ENCODE measurements at places on chromosomes 2 and 18. TPM values are rescaled to one million over a fixed set of nuclear protein-coding genes. Genes with fewer than 3 reads are reported as not detected.

- H3K4me3 ChIP-seq, result no peak overlapping the region
- peaks cover 6% of the 10 kb centered on the region for H3K4me1 ChIP-seq
- H3K27ac ChIP-seq, result no peak overlapping the region
- H3K27me3 ChIP-seq, result no peaks in the 10 kb centered on the region
Measured at GRCh38 chr2:58215429-58215828, 25.7 kb downstream of the FANCL start.

Gene NR4A2
- 4.0 TPM for total RNA-seq

Gene IL36G
- not detected for total RNA-seq

DNA sequence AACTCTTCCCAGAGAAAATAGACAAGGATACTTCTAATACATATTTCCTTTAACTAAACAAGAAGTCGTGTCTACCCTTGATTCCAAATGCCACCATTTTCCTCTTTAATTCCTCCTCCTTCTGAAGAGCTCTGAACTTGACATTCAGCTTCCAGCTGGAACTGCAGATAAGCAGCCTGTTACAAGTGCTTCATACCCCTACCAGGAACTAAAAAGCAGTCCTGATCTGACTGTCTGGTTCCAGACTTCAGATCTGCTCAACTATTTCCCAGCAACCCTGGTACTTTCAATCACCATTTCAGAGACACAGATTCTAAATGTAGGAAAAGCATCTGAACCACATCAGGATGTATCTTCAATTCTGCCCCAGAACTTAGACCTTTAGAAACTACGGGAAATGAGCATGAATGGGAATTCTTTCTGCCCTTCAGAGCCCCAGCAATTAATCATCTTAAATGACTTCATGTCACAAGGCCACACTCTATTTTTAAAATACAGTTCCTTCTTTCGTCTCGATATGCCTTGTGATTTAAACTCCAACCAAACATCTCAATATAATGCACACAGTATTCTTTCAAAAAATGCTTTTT lies 159.5 kb downstream of the L3MBTL4 start:
- H3K4me3 ChIP-seq, result no peak overlapping the region
- no peaks in the 10 kb centered on the region for H3K27me3 ChIP-seq
- H3K4me1 ChIP-seq, result peaks cover 15% of the 10 kb centered on the region
- no peak for DNase-seq

- H3K36me3 ChIP-seq, result no peaks in the 10 kb centered on the region
- DNase-seq, result no peak
- no peaks in the 10 kb centered on the region for H3K27me3 ChIP-seq
- H3K4me1 ChIP-seq, result no peaks in the 10 kb centered on the region
- no peak overlapping the region for H3K4me3 ChIP-seq
- no peak overlapping the region for H3K27ac ChIP-seq
Measured at GRCh38 chr18:50671376-50671775, 111.5 kb downstream of the MAPK4 start.

GRCh38 chr2:55898386-55899040 lies 25.1 kb downstream of the EFEMP1 start:
- no peak for DNase-seq
- no peaks in the 10 kb centered on the region for H3K4me1 ChIP-seq
- no peak overlapping the region for H3K27ac ChIP-seq
- H3K4me3 ChIP-seq, result no peak overlapping the region

Gene C2orf80
- total RNA-seq, result not detected

Gene DNER
- 1.2 TPM for total RNA-seq

DNA sequence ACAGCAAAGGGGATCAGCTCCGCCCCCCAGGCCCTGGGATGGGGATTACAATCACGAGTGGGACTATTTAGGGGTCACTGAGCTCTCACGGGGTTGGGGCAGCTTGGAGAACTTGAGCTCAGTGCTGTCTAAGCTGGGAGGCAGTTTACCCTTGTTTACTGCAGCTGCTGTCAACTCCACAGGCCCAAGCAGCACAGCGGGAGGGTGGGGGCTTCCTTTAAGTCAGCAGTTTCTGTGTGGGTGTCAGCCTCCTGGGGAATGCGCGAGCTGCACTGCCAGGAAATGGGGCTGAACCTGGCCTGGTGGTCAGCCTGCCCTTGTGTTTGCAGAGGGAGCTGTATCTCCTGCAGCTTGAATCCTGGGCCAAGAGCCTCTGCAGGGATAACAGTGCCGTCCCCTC lies 29.8 kb downstream of the TOGARAM2 start:
- H3K4me3 ChIP-seq, result no peak overlapping the region
- H3K4me1 ChIP-seq, result peaks cover 41% of the 10 kb centered on the region
- peak overlapping the region; percentile 76 for H3K27ac ChIP-seq
- no peaks in the 10 kb centered on the region for H3K27me3 ChIP-seq
- DNase-seq, result no peak

Gene DHRS9
- 6.1 TPM for total RNA-seq

DNA sequence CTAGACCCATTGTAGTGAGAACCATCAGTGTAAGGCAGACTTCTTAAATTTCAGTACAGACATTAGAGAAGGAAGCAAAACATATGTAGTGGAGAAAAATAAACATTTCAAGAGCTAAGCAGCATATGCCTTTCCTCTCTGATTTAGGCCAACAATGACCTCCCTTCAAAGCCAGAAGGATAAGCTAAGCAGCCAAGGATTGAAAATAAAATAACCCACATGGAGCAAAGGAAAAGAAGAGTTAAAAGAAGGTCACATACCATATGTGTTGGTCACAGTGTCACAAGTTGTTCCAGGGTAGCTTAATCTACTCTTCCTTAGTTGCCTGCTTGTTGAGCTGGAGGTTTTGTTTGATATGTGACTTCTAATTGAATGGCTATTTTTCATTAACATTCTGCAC lies 15.6 kb upstream of the LAMA1 start:
- no peak overlapping the region for H3K27ac ChIP-seq
- no peaks in the 10 kb centered on the region for H3K36me3 ChIP-seq
- H3K4me1 ChIP-seq, result no peaks in the 10 kb centered on the region
- no peaks in the 10 kb centered on the region for H3K27me3 ChIP-seq
- DNase-seq, result no peak
- no peak overlapping the region for H3K4me3 ChIP-seq

- H3K27ac ChIP-seq, result no peak overlapping the region
- no peaks in the 10 kb centered on the region for H3K4me1 ChIP-seq
- no peak for DNase-seq
- no peaks in the 10 kb centered on the region for H3K27me3 ChIP-seq
- peak overlapping the region; percentile 10 for H3K4me3 ChIP-seq
- H3K36me3 ChIP-seq, result no peaks in the 10 kb centered on the region
Measured at GRCh38 chr18:75167759-75168618, 41.0 kb downstream of the PTGR3 start.

GRCh38 chr2:232545511-232546375 lies 4.6 kb downstream of the TIGD1 start:
- no peak overlapping the region for H3K27ac ChIP-seq
- H3K4me3 ChIP-seq, result no peak overlapping the region
- H3K27me3 ChIP-seq, result no peaks in the 10 kb centered on the region
- peak; percentile 60 for DNase-seq
- H3K36me3 ChIP-seq, result no peaks in the 10 kb centered on the region

DNA sequence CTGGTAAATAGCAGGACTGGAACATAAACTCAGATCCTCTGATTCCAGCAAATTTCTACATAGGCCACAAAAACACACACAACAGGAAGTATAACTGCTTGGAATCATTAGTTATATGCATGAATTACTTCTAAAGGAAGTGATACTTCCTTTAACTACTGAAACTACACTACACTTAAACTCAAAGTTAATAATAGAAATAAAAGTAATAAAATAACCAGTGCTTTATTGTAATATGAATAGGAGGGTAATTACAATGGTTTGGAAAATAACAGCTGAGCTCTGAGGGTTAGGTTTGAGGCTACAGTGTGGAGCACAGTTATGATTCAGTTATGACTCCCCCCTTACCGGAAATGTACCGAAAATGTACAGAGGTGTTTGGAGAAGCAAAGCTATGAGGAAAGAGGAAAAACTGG lies 18.5 kb upstream of the POLI start:
- no peaks in the 10 kb centered on the region for H3K27me3 ChIP-seq
- peaks cover 13% of the 10 kb centered on the region for H3K4me1 ChIP-seq
- no peak overlapping the region for H3K27ac ChIP-seq
- H3K36me3 ChIP-seq, result no peaks in the 10 kb centered on the region
- no peak overlapping the region for H3K4me3 ChIP-seq

DNA sequence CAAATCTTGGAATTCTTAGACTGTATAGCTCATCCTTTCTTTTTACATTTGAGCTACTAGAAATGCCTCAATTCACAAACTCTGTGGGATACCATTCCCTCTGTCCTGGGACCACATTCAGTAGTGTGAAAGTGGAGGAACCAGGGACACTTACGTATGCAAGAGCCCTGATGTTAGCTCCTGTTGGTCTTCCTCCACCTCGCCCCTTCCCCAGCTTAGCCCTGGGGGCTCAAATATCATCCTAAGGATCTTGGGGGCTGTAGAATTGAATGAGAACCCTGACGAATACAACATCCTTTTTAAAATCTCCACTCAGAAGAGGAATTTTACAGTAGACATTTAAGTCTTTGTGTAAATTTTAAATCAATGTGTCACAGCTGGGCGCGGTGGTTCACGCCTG lies 65.2 kb upstream of the RAPH1 start:
- no peaks in the 10 kb centered on the region for H3K27me3 ChIP-seq
- no peaks in the 10 kb centered on the region for H3K36me3 ChIP-seq
- no peak overlapping the region for H3K4me3 ChIP-seq
- H3K27ac ChIP-seq, result no peak overlapping the region
- H3K4me1 ChIP-seq, result peaks cover 5% of the 10 kb centered on the region

- H3K4me1 ChIP-seq, result no peaks in the 10 kb centered on the region
- no peak overlapping the region for H3K4me3 ChIP-seq
- H3K27ac ChIP-seq, result no peak overlapping the region
- no peak for DNase-seq
- H3K36me3 ChIP-seq, result no peaks in the 10 kb centered on the region
Measured at GRCh38 chr2:100283724-100284501, 38.4 kb downstream of the LONRF2 start.

DNA sequence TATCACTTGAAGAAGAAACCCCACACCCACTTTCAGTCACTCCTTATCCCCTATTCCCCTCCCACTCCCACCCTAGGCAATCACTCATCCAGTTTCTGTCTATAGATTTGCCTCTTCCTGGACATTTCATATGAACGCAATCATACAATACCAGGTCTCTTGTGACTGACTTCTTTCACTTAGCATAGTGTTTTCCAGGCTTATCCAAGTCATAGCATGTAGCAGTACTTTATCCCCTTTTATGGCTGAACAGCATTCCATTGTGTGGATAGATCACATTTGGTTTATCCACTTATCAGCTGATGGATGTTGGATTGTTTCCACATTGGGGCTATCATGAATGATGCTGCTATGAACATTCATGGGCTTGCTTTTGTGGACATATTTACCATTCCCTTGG lies 6.6 kb downstream of the CFAP221 start:
- H3K4me1 ChIP-seq, result peaks cover 15% of the 10 kb centered on the region
- H3K36me3 ChIP-seq, result no peaks in the 10 kb centered on the region
- H3K27ac ChIP-seq, result no peak overlapping the region

GRCh38 chr2:207483477-207483876 lies 46.3 kb upstream of the CREB1 start:
- DNase-seq, result no peak
- H3K36me3 ChIP-seq, result no peaks in the 10 kb centered on the region
- no peak overlapping the region for H3K27ac ChIP-seq
- H3K27me3 ChIP-seq, result no peaks in the 10 kb centered on the region
- H3K4me3 ChIP-seq, result no peak overlapping the region

DNA sequence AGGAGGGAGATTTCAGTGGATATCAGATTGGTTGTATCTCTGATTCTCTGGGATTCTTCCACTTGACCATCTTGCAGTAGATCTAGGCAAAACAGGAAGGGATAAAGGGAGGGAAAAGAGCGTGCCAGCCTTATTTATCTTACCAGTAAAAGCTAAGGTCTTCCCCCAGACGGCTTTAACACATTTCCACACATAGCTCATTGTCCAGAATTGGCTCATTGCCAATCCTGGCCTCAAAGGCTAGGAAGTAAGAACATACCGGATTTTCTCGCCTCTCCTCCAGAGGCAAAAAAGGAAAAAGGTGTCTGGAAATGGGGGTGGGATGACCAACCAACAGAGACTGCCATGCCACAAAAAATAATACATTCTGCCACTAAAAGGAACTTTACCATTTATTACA lies 411.6 kb upstream of the NRP2 start:
- H3K4me3 ChIP-seq, result no peak overlapping the region
- H3K4me1 ChIP-seq, result no peaks in the 10 kb centered on the region
- H3K36me3 ChIP-seq, result no peaks in the 10 kb centered on the region

GRCh38 chr18:80181642-80182461 lies 65.5 kb downstream of the PARD6G start:
- H3K27me3 ChIP-seq, result no peaks in the 10 kb centered on the region
- H3K36me3 ChIP-seq, result no peaks in the 10 kb centered on the region
- no peak overlapping the region for H3K4me3 ChIP-seq
- DNase-seq, result no peak

Gene UGT1A4
- not detected for total RNA-seq

- H3K27me3 ChIP-seq, result no peaks in the 10 kb centered on the region
- no peaks in the 10 kb centered on the region for H3K4me1 ChIP-seq
- H3K27ac ChIP-seq, result no peak overlapping the region
- H3K4me3 ChIP-seq, result no peak overlapping the region
- DNase-seq, result no peak
Measured at GRCh38 chr2:235096447-235096846, 144.6 kb downstream of the SH3BP4 start.

Gene LRPPRC
- total RNA-seq, result 58.0 TPM

Gene GNAL
- 5.6 TPM for total RNA-seq

Gene ERICH2
- 8.5 TPM for total RNA-seq

All from lower lobe of right lung (tissue), 2 donors.